A673 (cell line): ENCODE measurements at places on chromosomes 12 and 14. TPM values are rescaled to one million over a fixed set of nuclear protein-coding genes. Genes with fewer than 3 reads are reported as not detected.

GRCh38 chr14:36683083-36683724 is 21.5 kb downstream of the PAX9 start:
- no peaks in the 10 kb centered on the region for H3K27me3 ChIP-seq
- DNase-seq, result no peak
- H3K4me3 ChIP-seq, result no peak overlapping the region
- no peak overlapping the region for H3K27ac ChIP-seq
- H3K36me3 ChIP-seq, result peaks cover 14% of the 10 kb centered on the region

DNA sequence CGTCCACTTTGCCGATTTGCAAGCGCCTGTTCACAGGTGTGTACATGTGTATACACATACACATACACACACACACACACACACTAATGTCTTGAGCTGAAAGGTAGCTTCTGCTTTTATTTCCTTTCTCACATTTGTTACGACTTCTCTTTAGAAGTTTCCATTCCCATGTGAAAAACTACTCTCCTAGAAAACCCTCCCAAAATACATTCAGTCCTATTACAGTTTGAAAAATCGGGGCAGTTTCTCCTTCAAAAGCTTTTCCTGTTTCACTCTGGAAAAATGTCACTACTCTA is 3.9 kb downstream of the BLTP3B start:
- peaks cover 22% of the 10 kb centered on the region for H3K4me1 ChIP-seq
- H3K36me3 ChIP-seq, result no peaks in the 10 kb centered on the region
- no peak overlapping the region for H3K27ac ChIP-seq
- no peak for DNase-seq
- H3K27me3 ChIP-seq, result no peaks in the 10 kb centered on the region

The CAND1 gene
- total RNA-seq, result 195 and 196 TPM in 2 replicates

- no peak overlapping the region for H3K4me3 ChIP-seq
- H3K36me3 ChIP-seq, result no peaks in the 10 kb centered on the region
- H3K4me1 ChIP-seq, result no peaks in the 10 kb centered on the region
- no peak overlapping the region for H3K27ac ChIP-seq
- DNase-seq, result no peak
Observed at GRCh38 chr12:124289634-124290600, 5.0 kb upstream of the RFLNA start.
